ENCODE measurements at places on chromosomes 3 and 15. TPM values are rescaled to one million over a fixed set of nuclear protein-coding genes. Genes with fewer than 3 reads are reported as not detected.

DNA sequence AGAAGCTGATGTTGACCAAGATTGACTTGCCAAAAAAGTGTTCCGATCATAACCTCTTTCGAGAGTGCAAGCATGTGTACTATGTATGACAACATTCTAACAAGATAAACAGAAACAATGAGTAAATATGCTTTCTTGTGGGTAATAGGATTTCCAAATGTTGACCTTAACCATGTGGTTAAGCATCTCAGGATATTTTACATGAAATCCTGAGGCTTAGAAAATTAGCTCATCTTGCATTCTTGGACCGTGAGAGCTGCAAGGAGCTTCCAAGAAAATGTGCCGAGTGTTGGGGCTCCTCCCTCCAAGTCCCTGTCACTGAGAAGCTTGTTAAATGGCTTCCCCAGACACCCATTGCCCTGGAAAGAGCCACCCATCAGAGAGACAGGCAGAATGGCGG lies 50.1 kb downstream of the C3orf20 start:
- DNase-seq, result no peak

DNA sequence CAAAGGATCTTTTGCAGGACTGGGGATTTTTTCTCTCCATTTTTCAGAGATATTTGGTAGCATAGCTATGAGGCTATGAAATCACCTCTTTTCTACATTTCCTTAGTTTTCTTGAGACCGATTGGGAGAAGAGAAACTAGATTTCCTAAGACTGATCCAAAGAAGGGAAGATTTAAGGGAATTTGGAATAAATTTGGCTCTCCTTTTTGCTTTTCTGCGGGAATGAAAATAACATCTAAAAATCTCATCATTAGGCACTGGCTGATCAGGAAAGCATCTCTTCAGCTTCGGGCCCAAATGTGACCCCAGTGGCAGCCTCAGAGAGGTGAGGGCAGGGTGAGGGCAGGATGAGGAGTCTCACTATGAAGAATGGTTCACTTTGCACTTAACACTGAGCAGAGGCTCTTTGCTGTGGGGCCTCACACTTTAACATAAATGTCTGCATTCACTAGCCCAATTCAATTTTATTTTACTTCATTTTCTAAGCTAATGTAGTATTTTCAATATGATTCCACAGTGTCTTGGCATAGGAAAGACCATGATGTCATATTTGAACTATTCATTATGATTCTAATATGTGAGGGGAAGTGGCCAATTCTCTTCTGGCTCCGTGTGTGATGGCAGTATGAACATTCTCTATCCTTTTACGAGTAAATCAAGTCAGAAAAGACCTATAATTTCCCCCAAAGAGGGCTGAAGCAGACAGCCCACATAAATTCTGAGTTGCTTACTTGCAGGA lies 193.2 kb downstream of the MEX3B start:
- no peak for DNase-seq

DNA sequence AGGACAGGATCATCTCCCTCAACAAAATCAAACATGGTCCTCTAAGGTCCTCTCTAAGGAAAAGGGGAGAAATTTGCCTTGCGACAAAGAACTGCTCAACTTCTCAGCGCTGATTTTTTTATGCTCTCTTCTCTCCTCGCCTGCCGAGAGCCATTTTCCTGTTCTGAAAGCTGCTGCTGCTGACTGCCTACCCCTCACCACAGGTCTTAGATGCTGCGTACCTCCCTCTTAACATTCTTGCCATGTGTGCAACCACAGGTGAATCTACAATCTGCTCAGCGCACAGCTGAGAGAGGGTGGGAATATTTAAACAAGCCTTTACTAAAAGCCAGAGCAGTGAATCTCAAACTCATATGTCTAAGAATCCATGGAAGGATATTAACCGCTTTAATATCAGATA lies 210.7 kb downstream of the SSR3 start:
- no peak for DNase-seq

GRCh38 chr3:140758791-140759444 lies 81.1 kb downstream of the TRIM42 start:
- DNase-seq, result no peak

- DNase-seq, result no peak
Observed at GRCh38 chr15:98835876-98836275, 171.7 kb downstream of the PGPEP1L start.

DNA sequence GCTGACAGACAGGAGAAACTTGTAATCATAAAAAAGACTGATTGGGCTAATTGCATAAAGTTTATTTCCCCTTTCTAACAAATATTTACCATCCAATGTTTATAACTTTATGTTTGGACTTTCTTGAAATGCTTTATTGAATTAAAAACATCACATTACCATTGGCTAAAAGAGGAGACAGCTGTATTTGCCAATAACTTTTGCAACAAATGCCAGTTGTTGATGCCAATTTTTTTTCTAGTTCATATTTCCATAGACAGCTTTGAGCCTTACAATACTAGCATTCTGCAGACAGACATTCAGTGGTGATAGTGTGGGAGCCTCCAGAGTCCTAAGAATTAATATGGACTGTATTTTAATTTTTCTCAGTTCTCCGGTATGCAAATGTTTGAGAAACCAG lies 198.4 kb downstream of the ADAMTS17 start:
- no peak for DNase-seq

DNA sequence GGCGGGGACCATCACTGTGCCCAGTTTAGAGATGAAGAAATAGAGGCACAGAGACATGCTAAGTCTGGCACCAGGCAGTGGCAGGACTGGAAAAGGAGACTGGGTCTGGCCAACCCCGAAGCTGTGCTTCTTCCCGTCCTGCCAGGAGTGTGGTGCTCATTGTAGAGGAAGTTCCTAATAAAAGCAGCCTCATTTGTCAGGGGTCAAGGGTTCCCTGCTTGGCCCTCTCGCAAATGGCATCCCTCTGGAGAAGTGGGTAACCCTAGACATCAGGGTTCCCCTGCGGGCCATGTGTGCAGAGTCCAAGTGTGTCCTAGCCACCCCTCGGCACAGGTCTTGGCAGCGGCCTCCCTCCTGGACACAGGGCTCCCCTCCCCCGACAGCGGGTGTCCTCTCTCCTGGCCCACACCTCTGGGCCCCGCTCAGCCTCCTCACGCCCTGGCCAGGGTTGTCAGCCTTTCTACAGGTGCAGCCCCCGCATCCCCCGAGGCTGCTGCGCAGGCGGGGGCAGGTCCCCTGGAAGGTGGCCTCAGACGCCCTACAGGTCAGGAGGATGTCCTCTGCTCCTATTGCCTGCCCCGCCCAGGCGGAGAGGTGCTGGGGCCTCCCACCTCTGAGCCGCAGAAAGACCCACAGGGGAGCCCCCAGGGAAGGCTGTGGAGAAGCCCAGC lies 61.8 kb upstream of the PRR20G start:
- DNase-seq, result no peak

DNA sequence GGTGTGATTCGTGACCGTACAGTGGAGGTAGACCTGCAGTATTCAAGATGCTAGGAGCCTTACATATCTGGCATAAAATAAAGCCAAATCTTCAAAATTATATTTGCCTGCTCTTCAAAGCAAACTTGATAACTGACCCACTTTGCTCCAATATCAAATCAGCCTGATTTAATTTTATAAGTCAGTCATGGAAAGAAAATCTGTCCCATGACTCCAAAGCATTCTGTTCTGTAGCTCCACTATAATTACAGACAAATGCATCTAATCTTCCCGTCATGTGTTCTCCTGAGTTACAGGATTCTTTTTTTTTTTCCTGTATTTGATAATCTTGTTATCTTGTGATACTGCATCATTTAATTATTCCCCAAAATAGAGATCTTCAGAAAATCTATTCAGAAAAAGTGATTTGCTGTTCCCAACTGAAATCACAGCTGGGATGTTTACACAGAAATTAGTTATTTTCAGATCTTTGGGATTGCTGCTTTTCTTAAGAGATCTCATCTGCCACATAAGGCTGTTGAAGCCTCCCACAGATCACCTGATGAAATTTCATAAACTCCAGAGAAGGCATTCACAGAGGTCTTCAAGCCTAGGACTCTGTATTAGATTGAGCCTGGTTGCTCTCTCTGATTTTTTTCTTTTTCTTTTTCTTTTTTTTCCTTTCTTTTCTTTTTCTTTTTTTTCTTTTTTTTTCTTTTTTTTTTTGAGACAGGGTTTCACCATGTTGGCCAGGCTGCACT lies 27.2 kb downstream of the TIMP4 start:
- DNase-seq, result no peak

- no peak for DNase-seq
Observed at GRCh38 chr3:5011555-5012256, 32.5 kb downstream of the BHLHE40 start.

DNA sequence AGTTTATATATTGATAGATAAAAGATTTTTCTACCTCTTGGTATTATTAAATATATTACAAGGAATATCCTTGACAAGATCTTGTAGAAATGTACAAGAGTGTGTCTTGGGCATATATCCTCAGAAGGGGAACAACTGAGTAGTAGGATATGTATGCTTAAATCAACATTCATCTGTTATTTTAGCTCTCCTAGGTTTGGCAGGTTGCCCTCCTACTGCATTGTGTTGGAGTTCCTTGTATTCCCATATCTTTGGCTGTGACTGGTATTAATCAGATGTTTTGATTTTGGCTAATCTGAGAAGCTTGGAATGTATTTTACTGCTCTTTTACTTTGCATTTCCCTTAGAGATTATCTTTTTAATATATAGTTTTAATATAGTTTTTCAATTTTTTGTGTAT lies 4.6 kb downstream of the MYRIP start:
- DNase-seq, result peak; percentile 94

- DNase-seq, result no peak
Observed at GRCh38 chr3:194280777-194281176, 70.4 kb downstream of the CPN2 start.

GRCh38 chr15:45093013-45093412 lies 21.0 kb downstream of the DUOX2 start:
- DNase-seq, result no peak

DNA sequence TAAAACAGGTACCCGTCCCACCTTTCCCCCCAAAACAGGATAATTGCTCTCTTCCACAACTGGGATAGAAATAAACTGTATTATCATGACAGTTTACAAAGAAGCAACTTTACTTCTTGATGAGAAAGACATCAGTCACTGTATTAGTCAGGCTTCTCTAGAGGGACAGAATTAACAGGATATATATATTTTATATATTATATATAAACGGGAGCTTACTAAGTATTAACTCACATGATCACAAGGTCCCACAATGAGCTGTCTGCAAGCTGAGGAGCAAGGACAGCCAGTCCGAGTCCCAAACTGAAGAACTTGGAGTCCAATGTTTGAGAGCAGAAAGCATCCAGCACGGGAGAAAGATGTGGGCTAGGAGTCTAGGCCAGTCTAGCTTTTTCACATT lies 18.4 kb upstream of the PLSCR4 start:
- DNase-seq, result no peak

DNA sequence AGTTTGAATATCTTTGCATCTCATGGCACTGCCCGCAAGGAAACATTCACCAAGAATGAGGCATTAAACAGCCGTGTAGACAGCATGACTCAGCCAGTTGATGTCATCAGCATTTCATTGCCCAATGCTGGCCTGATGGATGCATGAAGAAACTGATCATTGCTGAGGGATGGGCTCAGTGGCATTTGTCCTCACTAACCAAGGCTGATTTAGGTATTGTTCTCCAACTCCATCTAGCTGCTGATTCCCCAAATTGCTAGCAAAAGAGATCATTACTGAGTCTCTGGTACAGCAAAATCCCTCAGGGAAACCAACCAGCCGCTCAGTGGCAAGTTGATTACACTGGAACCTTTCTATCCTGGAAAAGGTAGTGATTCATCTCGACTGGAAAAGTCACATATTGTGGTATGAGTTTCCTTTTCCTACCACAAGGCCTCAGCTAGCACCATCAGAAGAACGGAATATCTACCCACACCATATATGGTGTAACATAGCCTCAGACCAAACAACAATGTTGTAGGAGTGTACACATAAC lies 186.5 kb upstream of the GAP43 start:
- peak; percentile 57 for DNase-seq

GRCh38 chr3:132432639-132433038 lies 15.3 kb downstream of the DNAJC13 start:
- peak; percentile 85 for DNase-seq

DNA sequence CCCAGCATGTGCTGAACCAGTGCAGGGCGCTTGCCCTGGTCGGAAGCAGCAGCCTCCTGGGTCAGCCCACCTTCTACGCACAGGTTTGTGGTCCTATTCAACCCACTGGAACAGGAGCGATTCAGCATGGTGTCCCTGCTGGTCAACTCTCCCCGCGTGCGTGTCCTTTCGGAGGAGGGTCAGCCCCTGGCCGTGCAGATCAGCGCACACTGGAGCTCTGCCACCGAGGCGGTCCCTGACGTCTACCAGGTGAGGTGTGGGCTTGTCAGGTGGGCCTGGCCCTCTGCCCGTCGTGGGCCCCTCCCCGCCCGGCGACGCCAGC lies 8.2 kb downstream of the MAN2A2 start:
- no peak for DNase-seq

GRCh38 chr3:27034255-27034654 lies 334.9 kb downstream of the NEK10 start:
- no peak for DNase-seq

DNA sequence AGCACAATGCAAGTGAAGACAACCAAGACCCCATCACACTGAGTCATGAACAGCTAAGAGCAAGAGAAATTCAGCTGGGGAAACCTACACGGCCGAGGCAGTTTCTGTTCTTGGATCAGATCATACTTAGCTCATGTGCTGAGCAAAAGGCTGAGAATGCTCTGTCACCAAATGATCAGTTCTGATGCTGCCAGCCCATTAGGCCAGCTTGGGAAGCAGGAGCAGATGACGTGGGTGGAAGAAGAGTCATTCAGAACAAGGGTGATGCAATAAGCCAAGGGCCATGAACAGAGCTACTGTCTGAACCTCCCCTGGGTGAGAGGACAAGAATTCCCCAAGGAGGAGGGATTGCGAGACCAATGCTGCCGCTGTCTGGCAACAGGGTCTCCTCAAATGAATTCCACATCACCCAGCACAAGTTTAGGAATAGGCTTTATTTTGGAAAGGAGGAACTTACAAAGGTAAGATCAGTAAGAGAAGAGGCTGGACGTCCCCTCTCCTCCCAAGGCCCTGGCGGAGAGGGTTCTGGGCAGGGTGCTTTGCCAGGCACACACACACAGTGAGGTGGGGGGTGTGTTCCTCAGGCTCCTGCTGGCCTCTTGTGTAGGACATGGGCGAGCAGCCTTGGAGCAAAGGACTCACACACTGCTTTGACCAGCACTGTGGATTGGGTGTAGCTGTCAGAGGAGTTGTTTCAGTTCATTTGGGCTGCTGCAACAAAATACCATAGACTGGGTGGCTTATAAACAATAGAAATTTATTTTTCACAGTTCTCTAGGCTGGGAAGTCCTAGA lies 65.6 kb upstream of the CTXND1 start:
- no peak for DNase-seq

SATB1 gene
- 12.1 TPM for total RNA-seq

C3orf49 gene
- not detected for total RNA-seq

DNAJA4 gene
- 3.9 TPM for total RNA-seq

QRICH1 gene
- total RNA-seq, result 110 TPM

TICRR gene
- 7.0 TPM for total RNA-seq

KLF15 gene
- 5.6 TPM for total RNA-seq

THSD4 gene
- total RNA-seq, result 34.2 TPM

CPLX3 gene
- total RNA-seq, result not detected

UMPS gene
- total RNA-seq, result 33.8 TPM

KLHL40 gene
- total RNA-seq, result not detected

ACKR4 gene
- total RNA-seq, result 0.85 TPM

TEX55 gene
- total RNA-seq, result not detected

CPN2 gene
- total RNA-seq, result not detected

ZIC1 gene
- under 0.01 TPM for total RNA-seq

LINS1 gene
- 12.7 TPM for total RNA-seq
